ENCODE measurements at places on chromosomes 4 and X.
A peak's percentile ranks its signal among the peaks of the same experiment; 100 is the strongest.

DNA sequence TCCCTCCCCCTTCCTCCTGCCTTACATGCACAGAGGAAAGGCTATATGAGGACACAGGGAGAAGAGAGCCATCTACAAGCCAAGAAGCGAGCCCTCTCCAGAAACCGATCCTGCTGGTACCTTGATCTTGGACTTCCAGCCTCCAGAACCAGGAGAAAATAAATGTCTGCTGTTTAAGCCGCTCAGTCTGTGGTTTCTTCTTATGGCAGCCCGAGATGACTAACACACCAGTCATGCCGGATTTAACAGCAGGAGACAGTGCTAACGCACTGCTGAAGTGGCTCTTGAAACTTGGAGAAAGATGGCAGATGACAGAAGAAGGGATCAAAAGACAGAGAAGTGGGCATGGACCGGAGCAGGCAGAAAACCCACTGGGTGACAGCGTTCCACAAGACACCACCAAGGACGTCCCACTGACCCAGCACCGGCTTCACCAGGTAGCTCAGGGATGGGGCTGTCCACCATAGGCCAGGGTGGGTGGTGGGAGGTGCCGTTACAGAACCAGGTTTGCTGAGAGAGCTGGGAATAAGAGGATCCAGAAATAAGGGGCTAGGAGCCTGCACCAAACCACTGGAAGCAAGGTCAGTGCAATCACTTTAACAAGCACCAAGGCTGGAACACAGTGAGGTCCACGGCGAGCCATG, 6.2 kb upstream of the MAN2B2 start:
- DNase-seq, result no peak

DNA sequence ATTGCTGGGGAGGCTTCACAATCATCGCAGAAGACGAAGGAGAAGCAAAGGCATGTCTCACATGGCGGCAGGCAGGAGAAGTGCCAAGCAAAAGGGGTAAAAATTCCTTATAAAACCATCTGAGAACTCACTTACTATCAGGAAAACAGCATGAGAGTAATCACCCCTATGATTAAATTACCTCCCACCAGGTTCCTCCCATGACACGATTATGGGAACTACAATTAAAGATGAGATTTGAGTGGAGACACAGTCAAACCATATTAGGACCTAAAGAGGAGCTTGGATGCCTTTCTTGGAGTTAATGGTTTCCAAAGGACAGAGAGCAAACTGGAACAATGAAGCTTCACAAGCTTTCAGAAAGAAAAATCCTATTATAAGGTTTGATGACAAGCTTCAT, 168.4 kb upstream of the SMARCAD1 start:
- DNase-seq, result no peak

- no peak for DNase-seq
These were observed 17.1 kb upstream of the HERC3 start for GRCh38 chr4:88575186-88575585.

DNA sequence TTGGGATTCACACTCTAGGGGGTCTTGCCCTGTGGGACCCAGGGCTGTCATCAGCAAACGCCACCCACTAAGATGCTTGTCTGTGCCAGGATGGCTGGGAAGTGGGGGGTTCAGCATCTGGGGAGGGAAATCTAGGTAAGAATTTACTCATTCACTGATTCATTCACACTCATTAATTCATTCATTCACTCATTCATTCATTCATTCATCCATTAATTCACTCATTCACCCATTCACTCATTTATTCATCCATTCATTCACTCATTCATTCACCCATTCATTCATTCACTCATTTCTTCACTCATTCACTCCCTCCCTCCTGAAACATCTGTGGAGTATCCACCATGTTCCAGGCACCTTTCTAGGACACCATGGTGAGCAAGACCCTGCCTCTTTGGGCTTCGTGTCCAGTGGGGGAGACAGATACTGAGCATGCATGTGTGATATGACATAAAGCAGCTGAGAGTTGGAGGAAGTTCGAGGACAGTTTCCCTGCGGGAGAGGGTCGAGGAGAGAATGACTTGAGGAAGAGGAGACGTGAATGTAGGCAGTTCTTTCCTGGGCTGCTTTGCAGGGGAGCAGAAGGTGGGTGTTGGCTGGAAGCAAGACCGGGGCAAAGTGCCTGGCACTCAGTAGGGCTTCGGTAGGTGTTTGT, 90.6 kb downstream of the SORCS2 start:
- no peak for DNase-seq

DNA sequence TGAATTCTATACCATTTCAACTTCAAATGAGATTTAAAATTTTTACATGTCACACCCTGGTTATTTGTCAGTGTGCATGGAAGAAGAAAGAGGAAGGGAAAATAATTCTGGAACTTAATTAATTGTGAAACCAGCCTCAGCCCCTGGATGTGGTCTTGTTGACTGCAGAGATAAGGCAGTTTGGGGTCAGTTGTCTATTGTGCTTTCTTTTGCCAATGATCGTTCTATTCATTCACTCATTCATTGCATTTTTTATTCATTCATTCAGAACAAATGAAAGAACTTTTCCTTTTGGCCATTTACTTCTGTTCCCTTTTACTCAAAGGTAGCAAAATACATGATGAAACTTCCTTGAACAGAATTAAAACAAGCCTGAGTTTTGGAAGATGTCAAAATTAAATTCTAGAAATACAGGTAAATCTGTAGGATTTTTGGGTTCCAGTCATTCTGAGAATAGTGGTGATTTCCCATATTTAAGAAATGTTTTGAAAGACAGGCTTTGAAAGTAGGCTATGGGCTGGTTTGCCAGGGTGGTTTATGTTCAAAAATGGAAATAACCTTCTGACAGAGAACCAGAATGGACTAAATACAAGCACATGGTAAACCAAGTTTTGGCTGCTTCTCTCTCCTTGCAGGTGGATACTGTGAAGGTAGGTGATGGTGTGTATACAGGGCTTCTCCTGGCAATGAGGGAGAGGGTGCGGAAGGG, 35.7 kb downstream of the PARM1 start:
- DNase-seq, result no peak

DNA sequence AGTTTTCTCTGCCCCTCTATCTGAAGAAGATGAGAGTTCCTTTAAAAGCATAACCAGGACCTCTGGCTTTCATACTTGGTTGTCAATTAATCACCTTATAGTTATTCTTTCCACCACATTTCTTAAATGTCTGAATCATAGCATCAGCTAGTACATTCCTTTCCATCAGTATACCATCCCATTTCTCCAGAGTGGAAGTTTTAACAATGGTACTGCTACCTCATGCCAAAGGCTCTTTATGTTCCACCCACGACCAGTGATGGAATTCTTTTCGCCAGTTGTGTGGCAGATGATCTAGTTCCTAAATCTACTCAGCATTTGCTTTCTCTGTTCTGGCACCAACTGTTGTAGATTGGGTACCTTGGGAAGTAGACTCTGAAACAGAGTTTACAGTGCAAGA, 379.8 kb downstream of the ZNF674 start:
- no peak for DNase-seq

DNA sequence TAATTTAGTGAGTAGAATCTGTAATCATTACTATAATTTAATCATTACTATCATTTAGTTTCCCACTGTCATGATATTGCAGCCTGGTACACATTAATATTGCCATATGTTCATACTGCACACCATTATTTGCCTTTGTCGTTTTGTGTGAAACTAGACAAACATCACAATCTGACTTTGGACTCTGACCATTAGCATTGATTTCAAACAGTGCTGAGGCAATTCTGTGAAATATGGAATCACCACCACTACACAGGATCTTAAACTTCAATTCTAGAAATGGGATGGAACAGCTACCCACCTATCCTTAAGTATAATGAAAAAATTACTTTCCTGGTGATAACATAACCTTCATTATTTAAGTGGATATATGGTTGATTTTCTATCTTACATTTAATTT, 98.3 kb downstream of the SORBS2 start:
- no peak for DNase-seq

DNA sequence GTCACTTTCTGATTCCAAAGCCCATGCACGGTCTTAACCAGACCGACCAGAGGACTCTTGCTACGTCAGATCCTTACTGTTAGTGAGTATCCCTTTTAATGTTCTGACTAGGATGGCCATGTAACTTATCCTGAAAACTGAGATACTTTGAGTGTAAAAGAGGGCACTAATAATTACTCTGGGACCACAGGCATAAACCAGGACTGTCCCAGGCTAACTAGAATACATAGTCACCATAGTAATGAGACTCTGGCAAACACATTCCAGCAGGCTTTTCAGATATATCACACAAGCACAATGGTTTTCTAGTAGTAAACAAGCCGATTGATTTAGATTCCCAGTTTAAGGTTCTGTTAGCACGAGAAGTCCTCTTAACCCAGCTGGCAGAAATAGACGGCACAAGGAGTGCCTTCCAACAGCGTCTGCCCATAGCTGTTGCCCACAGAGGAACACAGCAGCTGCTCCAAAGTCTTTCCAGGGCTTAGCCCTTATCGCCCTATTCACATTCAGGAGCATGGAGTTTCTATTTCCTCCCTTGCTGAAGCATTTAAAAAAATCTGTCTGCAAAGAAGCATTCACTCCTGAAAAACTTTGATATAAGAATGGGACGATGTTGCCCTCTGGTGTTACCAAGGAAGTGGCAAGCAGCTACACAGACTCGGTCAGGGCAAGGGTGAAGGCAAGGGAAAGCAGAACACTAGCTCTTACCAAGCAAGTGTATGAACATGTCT, 92.4 kb downstream of the CXCL13 start:
- peak; percentile 11 for DNase-seq

DNA sequence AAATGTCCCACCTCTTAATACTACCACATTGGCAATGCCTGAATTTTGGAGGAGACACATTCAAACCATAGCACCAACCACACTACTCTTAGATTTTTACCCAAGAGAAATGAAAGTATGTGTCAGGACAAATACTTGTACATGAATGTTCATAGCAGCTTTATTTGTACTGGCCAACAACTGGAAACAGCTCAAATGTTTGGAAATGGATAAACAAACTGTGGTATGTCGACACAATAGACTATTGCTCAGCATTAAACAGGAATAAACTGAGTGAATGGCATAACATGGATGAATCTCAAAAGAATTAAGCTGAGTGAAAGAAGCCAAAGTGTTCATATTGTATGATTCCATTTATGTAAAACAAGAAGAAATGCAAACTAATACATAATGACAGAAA, 18.5 kb upstream of the EDA start:
- no peak for DNase-seq

- no peak for DNase-seq
These were observed 22.6 kb upstream of the PHF8 start for GRCh38 chrX:54066841-54067240.

DNA sequence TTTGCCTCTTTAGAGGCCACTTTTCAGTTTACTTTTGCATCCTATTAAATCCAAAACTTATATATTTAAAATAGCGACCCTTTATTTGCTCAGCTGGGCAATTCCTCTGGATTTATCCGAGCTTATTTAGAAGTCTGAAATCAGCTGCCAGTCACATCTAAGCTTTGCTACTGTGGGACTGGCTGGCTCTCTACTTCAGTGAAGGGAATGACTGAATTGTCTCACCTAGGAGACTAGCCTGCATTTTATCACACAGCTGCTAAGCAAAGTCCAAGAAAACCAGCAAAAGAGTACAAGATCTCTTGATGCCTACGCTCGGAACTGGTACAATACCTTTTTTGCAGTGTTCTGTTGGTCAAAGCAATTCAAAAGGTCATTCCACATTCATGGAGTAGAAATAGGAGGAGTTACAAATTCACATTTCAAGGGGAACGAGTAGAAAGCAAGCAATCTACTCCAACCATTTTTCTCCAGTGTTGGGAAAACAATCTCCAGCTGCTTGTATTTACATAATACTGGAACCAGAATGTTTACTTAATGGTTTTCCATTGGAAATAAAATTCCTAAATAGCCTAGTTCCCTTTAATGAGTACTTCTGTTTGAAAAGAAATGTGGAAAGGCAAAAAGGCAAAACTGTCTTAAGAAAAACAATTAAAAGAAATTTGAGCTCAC, 160.2 kb downstream of the MAGEB5 start:
- DNase-seq, result no peak

DNA sequence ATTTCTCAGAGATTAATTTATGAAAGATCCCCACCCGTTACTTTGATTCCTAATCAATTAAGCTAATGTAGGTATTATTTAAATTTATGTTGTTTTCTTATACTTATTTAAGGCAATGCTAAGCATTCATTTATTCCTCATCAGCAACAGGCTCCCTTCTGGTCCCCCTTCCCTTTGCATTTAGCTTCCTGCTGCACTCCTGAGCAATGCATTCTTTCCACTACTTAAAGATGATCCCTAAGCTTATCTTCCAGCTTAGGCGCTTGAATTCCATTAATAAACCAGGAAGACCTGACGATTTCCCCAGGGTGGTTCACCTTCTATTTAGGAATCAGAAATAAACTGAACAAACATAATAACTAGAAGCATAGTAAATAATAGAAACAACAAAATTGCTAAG, 1003.1 kb downstream of the FSTL5 start:
- no peak for DNase-seq

GRCh38 chrX:134604701-134605311, 53.5 kb downstream of the PLAC1 start:
- no peak for DNase-seq

- peak; percentile 72 for DNase-seq
These were observed at the start of gene GASK1B for GRCh38 chr4:158172261-158173258. Gene GASK1B, minus strand, starts transcription at chr4:158173025. Its CDS starts 1,650 bp downstream, at chr4:158171375.

GRCh38 chr4:79687006-79687405, 279.0 kb upstream of the GK2 start:
- no peak for DNase-seq

- DNase-seq, result no peak
These were observed 237.5 kb downstream of the COL25A1 start for GRCh38 chr4:109065006-109065405.

DNA sequence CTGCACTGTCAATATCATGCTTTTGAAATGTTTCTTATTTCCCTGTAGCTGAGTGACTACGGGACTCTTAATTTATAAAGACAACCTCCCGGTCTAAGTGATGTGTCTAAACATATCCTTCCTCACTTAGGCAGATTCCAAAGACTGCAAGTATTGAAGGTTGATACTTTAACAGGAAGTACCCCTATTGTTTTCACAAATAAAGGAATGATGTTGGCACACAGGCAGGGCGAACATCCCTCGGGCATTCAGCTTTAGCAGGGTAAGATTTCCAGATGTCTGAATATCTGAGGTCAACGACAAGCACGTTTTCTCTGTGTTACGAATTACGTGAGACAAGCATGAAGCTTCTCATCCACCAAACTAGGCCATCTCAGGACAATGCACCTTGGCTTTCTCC, 638.0 kb upstream of the FRG1 start:
- DNase-seq, result no peak

- no peak for DNase-seq
These were observed 9.0 kb downstream of the SLC30A9 start for GRCh38 chr4:41999321-41999720.

DNA sequence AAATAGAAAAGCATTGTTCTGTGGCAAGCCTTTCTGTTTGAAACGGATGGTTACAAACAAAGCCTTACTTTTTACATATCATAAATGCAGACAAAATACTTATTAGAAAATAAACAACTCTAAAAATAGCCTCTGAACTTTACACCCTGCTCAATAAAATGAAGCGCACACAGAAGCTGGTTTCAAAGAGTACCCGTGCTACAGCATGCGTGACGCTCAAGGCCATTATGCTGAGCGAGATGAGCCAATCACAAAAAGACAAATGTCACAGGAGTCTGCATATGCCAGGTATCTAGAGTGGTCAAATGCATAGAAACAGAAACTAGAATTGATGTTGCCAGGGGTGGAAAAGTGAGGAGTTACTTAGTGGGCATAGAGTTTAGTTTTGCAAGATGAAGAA, 326.5 kb upstream of the GATB start:
- DNase-seq, result no peak

- peak; percentile 56 for DNase-seq
These were observed 61.8 kb downstream of the RHOH start for GRCh38 chr4:40258627-40259026.

- DNase-seq, result no peak
These were observed 262.6 kb upstream of the BMP3 start for GRCh38 chr4:80767944-80768343.

All from suppressor macrophage (primary cell).